Hepatocyte (in vitro differentiated cells): ENCODE measurements at places on chromosomes 13 and 19. TPM values are rescaled to one million over a fixed set of nuclear protein-coding genes. Genes with fewer than 3 reads are reported as not detected.

GRCh38 chr13:35211949-35212348 lies 264.5 kb downstream of the MAB21L1 start:
- H3K4me3 ChIP-seq: no peak overlapping the region
- H3K36me3 ChIP-seq: no peaks in the 10 kb centered on the region
- no peaks in the 10 kb centered on the region for H3K4me1 ChIP-seq

DNA sequence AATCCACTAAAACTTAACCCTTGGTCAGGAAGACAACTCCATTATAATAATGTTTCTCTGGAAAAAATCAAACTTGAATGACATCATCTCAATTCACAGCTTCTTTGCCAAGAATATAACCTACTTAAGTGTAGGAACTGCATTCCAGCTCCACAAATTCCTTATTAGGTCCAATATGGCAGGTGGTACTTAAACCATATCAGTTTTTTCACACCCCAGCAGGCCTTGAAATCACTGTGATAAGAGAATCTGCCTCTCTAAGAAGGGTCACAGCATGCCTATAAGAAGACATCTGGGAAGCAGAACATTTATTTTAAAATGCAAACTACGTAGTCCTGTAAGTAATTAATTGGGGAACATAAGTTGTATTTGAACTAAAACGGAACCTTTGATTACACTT lies 687.8 kb downstream of the DIAPH3 start:
- H3K4me3 ChIP-seq: no peak overlapping the region
- no peaks in the 10 kb centered on the region for H3K27me3 ChIP-seq
- H3K36me3 ChIP-seq: no peaks in the 10 kb centered on the region
- H3K4me1 ChIP-seq: no peaks in the 10 kb centered on the region

DNA sequence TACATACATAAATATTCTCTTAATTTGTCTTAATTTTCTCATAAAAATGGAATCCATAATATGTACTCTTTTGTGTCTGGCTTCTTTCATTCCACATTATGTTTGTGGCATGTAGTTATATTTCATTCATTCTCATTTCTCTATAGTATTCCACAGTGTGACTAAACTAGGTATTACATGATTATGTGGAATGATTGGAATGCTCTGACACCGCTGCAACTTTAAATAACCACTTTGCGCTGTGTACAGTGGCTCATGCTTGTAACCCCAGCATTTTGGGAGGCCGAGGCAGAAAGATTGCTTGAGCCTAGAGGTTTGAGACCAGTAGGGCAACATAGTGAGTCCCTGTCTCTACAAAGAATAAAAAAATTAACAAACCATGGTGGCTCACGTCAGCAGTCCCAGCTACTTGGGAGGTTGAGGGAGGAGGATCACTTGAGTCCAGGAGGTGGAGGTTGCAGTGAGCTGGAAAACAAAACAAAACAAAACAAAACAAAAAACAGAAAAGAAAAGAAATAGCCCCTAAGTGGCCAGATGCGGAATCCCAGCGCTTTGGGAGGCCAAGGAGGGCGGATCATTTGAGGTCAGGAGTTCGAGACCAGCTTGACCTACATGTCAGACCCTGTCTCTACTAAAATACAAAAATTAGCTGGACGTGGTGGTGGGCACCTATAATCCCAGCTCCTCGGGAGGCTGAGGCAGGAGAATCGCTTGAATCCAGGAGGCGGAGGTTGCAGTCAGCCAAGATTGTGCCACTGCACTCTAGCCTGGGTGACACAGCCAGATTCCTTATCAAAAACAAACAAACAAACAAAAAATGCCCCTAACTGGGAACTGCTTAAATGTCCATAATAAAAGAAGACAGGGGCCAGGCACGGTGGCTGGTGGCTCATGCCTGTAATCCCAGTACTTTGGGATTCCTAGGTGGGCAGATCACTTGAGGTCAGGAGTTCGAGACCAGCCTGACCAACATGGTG lies 8.0 kb upstream of the SAE1 start:
- no peak overlapping the region for H3K4me3 ChIP-seq
- no peaks in the 10 kb centered on the region for H3K27me3 ChIP-seq
- H3K4me1 ChIP-seq: peaks cover 4% of the 10 kb centered on the region
- DNase-seq: no peak
- H3K27ac ChIP-seq: no peak overlapping the region
- no peaks in the 10 kb centered on the region for H3K36me3 ChIP-seq

DNA sequence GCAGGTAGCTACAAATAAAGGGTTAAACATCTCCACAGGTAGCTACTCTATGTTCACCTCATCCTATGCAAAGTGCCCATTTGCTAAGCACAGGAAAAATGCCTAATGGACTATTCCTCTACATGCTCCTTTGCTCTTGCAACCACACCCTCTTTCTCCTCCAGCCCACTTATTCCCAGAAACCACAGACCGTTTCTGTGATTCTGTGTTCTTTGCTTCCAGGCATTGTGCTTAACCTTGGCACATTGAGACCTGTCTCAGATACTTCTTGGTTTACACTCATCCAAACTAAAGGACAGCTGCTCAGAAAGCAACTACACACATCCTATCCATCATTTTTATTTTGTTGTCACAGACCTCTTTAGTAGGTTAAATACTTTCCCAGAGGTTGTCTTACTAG lies 785.0 kb upstream of the MIR17HG start:
- H3K27ac ChIP-seq: no peak overlapping the region
- H3K4me1 ChIP-seq: no peaks in the 10 kb centered on the region
- H3K36me3 ChIP-seq: no peaks in the 10 kb centered on the region
- no peaks in the 10 kb centered on the region for H3K27me3 ChIP-seq
- no peak for DNase-seq

- no peaks in the 10 kb centered on the region for H3K4me1 ChIP-seq
- H3K36me3 ChIP-seq: no peaks in the 10 kb centered on the region
- no peak overlapping the region for H3K4me3 ChIP-seq
Observed at GRCh38 chr19:6252066-6252465, 27.7 kb downstream of the MLLT1 start.

- no peak for DNase-seq
- H3K4me1 ChIP-seq: peaks cover 5% of the 10 kb centered on the region
- H3K27me3 ChIP-seq: no peaks in the 10 kb centered on the region
- H3K27ac ChIP-seq: no peak overlapping the region
Observed at GRCh38 chr19:3392480-3392879, 26.1 kb downstream of the NFIC start.

The ZNF846 gene
- total RNA-seq: 26.0 and 28.4 TPM in 2 replicates

DNA sequence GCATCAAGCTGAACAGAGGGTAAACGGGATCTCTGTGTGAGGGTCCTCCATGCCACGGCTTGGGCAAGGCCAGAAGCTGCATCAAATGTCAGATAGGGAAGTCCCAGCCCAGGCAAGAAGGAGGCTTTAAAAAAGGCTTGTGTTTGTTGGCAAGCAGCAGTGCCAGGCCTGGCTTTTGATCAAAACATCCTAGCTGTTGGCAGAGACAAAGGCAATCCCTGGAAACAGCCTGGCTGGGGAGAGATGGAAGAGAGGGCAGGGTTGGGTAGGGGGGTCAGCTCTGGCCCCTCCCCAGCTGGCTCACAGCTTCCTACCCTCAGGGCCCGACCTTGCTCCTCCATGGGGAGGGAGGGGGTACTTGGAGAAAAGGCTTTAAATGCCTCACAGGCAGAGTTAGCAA lies 61.8 kb upstream of the KCTD15 start:
- DNase-seq: no peak
- no peaks in the 10 kb centered on the region for H3K27me3 ChIP-seq
- H3K36me3 ChIP-seq: no peaks in the 10 kb centered on the region
- no peak overlapping the region for H3K27ac ChIP-seq

GRCh38 chr13:50014386-50014785 lies 858 bp upstream of the KCNRG start:
- H3K4me1 ChIP-seq: peaks cover 10% of the 10 kb centered on the region
- no peak overlapping the region for H3K27ac ChIP-seq
- no peak for DNase-seq
